Glomerular endothelial cell (primary cell): ENCODE measurements at places on chromosomes 12 and 14. TPM values are rescaled to one million over a fixed set of nuclear protein-coding genes. Genes with fewer than 3 reads are reported as not detected.
A peak's percentile ranks its signal among the peaks of the same experiment; 100 is the strongest.

- no peak for DNase-seq
Observed at GRCh38 chr14:92756446-92756845, 8.0 kb upstream of the LGMN start.

GRCh38 chr14:100399052-100399849 lies 76.1 kb downstream of the SLC25A47 start:
- DNase-seq: no peak

- no peak for DNase-seq
Observed at GRCh38 chr12:125412506-125412905, 347.3 kb downstream of the AACS start.

DNA sequence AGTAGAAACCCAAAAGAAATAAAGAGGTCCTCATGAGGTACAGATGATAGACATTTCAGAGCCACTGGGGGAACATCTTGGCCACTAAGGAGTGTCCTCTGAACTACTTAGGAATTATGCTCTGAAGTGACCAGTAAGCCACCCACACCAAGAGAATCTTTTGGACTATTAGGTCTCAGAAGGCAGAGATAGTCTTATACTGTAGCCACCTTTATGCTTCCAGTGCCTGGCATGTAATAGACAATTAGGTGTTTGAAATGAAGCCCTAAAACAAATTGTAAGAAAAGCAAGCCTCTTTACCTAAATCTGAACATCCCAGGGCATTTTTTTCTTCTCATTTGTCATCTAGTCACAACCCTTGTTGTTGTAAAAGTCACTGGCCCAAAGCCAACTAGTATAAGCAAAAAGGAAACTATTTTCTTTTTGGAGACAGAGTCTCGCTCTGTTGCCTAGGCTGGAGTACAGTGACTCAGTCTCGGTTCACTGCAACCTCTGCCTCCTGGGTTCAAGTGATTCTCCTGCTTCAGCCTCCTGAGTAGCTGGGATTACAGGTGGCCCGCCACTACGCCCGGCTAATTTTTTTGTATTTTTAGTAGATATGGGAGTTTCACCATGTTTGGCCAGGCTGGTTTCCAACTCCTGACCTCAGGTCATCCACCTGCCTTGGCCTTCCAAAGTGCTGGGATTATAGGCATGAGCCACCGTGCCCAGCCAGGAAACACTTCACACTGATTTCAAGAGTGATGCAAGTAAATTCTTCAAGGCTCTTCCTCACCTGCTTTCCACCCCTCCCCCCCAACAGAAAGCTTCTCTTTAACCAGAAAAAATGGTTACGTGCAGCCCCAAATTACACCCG lies 11.1 kb downstream of the PLEKHA5 start:
- no peak for DNase-seq

The CIT gene
- total RNA-seq: 8.0 and 14.2 TPM in 2 replicates

GRCh38 chr12:46071335-46071734 lies 81.0 kb upstream of the SCAF11 start:
- no peak for DNase-seq

GRCh38 chr14:85618978-85619377 lies 89.0 kb downstream of the FLRT2 start:
- DNase-seq: no peak

The SMCO3 gene
- total RNA-seq: 0.05 and 0.12 TPM in 2 replicates

DNA sequence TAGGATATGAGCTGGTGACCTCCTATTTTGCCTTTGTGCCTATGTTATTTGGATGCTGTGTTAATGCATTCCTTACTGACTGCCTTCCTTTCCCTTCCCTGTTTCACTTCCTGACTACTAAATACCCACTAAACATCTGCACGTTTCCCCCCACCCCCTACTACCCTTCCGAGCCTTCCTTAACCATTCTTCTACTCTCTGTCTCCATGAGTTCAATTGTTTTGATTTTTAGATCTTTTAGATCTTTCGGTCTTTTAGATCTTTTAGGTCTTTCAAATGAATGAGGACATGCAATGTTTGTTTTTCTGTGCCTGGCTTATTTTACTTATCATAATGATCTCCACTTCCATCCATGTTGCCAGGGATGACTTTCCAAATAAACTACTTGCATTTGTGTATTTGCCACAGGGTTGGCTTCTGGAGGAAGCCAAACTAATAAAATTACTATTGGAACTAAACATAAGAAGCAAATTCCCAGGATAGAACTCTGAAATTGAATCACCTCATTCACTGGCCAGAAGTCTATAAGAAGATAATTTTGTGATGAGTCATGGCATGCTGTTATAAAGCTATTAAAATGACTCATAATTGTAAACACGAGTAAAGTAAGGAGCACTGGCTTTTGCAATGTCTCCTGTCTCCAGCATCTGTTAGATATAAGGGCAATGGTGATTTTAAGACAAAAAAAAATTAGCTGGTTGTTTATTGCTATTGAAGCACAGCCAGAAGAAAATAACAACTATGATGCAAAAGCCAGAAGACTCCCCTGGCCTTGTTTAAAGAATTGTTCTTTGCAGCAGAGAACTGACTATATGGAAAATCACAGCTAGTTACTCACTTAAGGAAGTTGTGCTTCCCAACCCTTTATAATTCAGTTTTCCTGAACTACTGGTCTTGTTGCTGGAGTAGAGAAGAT lies 586.3 kb downstream of the LRFN5 start:
- peak; percentile 62 for DNase-seq

DNA sequence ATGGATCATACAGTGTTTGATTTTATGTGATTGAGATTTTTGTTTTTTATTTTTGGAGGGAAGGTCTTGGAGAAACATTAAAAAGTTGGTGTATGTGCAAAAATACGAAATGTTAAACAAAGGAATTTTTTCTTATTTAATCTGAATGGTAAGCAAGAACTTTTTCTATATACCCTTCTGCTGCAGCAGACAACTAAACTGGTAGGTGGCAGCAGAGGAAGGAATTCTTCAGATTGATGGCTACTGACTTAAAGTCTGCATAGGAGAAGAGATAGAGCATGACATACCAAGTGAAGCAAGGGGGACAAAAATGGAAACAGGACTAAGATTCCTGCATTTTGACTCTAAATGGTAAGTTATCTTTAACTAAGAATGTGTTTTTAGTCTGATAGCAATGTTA lies 42.0 kb upstream of the A2ML1 start:
- DNase-seq: no peak

The PRB2 gene
- total RNA-seq: not detected in 2 replicates

The APAF1 gene
- 23.3 and 27.4 TPM in 2 replicates for total RNA-seq

- no peak for DNase-seq
Observed at GRCh38 chr12:128829861-128830504, 6.2 kb upstream of the SLC15A4 start.

- no peak for DNase-seq
Observed at GRCh38 chr14:23434488-23435222, 805 bp downstream of the MYH7 start.
